ENCODE measurements at places on chromosomes 2 and 18.

- DNase-seq: no peak
Observed at GRCh38 chr2:152186262-152186661, 10.7 kb upstream of the STAM2 start.

DNA sequence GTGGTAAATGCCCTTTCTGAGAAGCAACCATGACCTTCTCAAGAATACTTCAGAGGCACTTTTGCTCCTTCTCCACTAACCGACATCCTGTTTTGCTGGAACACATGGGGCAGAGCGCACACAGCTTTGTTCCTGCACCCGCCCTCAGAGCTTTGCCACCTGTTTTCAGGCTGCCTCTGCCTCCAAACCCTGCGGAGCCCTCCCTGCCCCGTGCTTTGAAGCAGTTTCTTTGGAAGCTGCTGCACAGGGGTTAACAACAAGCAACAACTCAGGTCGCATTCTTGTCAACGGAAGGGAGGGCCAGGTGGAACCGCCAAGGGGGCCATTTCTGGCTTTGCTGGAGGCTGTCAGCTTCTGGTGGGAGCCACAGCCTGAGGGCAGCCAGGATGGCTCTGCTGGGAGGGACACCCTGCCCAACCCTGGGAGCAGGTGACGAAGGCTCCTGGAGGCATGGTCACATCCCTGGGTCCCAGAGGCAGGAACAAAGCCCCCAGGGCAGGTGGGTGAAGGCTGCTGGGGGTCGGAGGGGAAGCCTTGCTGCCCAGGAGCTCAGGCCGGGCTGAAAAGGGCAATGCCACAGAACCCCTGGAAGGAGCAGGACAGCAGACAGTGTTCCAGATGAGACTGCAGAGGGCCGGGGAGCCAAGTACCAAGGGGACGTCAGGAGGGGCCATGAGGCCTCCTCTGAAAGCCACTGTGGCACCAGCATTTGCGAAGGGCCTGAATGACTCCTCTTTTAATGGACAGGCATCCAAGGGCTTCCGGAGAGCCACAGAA lies 46.8 kb downstream of the MRPS5 start:
- peak; percentile 80 for DNase-seq

GRCh38 chr2:179429060-179429471 lies 164.4 kb upstream of the SESTD1 start:
- DNase-seq: no peak

DNA sequence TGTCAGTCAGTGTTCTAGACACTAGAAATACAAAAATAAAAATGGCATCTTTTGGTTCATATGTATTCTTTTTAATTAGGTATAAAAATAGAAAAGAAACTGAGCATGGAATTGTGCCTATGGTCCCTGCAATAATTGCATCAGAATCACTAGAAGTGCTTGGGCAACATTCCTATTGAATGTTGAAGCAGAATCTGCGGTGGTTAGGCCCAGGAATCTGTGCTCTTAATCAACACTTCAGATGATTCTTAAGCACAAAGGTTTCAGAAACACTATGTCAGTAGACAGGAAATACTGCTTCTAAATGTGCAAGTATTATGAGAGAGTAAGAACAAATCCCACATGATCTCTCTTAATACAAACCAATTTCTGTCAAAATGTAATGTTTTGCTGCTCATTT lies 20.3 kb upstream of the RBBP8 start:
- DNase-seq: no peak

GRCh38 chr18:78764544-78764943 lies 215.1 kb upstream of the SALL3 start:
- DNase-seq: no peak

GRCh38 chr2:178404368-178404767 lies 46.6 kb downstream of the PRKRA start:
- DNase-seq: peak; percentile 47

- no peak for DNase-seq
Observed at GRCh38 chr2:188997263-188997662, 23.1 kb downstream of the COL3A1 start.

- DNase-seq: no peak
Observed at GRCh38 chr18:22831441-22831904, 101.7 kb upstream of the RBBP8 start.

GRCh38 chr2:122033778-122034177 lies 278.3 kb downstream of the TSN start:
- no peak for DNase-seq

- DNase-seq: no peak
Observed at GRCh38 chr18:74479486-74480148, 16.5 kb upstream of the CNDP2 start.

- DNase-seq: no peak
Observed at GRCh38 chr2:86747711-86748639, 27.9 kb downstream of the RMND5A start.

- no peak for DNase-seq
Observed at GRCh38 chr2:43203373-43203772, 23.0 kb downstream of the ZFP36L2 start.

- no peak for DNase-seq
Observed at GRCh38 chr2:159091381-159091780, 122.9 kb downstream of the TANC1 start.

GRCh38 chr2:23538566-23538965 lies 153.6 kb downstream of the KLHL29 start:
- no peak for DNase-seq

- no peak for DNase-seq
Observed at GRCh38 chr18:25075783-25076182, 276.2 kb downstream of the ZNF521 start.

DNA sequence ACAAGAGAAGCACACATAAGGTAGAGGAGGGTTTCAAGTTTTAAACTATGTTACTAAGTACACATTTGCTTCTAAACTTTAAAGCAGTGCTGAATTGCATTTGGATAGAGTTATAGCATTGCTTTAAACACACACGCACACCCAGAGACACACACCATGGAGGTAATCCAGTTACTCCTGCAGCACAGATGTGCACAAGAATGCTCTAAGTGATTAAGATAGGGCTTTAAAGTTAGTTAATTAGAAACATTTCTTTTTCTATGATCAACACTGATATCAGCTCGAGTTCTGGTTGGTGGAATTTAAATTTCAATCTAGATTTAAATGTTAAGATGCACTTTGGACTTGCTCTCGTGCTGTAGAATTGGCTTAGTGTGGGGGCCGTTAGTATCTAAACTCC lies 492.3 kb downstream of the ZEB2 start:
- no peak for DNase-seq

DNA sequence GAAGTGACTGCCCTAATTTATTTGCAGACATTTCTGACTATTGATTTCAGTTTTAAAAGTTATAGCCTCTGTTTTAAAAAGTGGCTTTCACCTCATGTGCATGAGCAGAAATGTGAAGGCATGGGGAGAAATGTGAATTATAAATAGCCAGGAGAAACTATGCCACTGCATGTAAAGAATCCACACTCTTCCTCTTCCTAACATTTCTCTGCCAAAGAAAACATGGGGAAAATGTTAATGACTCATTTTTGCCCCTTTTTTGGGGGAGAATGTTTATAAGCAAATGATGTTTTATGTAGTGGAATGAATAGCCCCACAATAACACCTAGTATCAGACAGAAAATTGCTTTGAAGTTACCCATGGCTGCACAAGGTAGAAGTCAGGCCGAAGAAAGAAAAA lies 249.0 kb upstream of the TANK start:
- DNase-seq: no peak

DNA sequence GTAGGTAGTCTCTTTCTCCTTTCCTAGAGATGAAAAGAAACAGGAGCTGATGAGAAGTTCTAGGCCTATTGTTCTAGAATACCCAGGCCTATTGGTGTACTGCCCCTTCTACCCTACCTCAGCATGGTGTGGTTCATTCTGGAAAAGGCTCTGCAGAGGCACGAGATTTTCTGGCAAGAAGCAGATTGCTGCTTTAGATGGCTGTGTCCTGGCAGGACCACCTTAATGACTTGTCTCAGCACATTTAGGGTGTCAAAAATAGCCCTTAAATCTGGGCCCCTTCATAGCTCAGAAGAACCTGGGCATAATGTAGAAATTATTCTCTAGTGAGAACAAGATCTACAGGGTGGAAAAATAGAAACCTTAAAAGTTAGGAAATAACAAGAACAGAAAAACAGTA lies 87.9 kb downstream of the BCL2L11 start:
- no peak for DNase-seq

GRCh38 chr2:204177977-204178522 lies 241.5 kb downstream of the ICOS start:
- peak; percentile 51 for DNase-seq

DNA sequence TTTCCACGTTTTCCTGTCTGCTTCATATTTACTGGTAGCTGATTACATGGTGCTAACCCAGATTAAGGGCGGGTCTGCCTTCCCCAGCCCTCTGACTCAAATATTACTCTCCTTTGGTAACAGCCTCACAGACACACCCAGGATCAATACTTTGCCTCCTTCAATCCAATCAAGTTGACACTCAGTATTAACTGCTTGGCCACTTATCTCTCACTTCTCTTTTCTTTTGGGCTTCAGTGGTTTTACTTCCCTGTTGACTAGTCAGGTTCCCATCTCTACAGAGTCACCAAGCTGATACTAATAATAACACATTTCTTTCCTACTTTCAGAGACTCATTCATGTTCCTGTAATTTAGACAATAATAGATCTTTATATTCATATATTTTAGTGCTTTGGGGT lies 302.2 kb upstream of the MAP2 start:
- DNase-seq: no peak
